ENCODE measurements at places on chromosomes 6 and 20.

- DNase-seq = peak; percentile 72
Observed at GRCh38 chr20:728256-728944, 39.9 kb downstream of the SLC52A3 start.

- DNase-seq = no peak
Observed at GRCh38 chr6:85585741-85586140, 7.9 kb downstream of the SNX14 start.

- no peak for DNase-seq
Observed at GRCh38 chr6:56890683-56891429, 64.1 kb upstream of the BEND6 start.

- DNase-seq = no peak
Observed at GRCh38 chr6:152824666-152825065, 74.1 kb downstream of the VIP start.

GRCh38 chr6:84651583-84651982 is 112.8 kb downstream of the TBX18 start:
- no peak for DNase-seq

GRCh38 chr6:15244620-15245360 is 1.1 kb upstream of the JARID2 start:
- DNase-seq = peak; percentile 41

GRCh38 chr6:11766589-11767450 is 11.8 kb downstream of the ADTRP start:
- DNase-seq = no peak

DNA sequence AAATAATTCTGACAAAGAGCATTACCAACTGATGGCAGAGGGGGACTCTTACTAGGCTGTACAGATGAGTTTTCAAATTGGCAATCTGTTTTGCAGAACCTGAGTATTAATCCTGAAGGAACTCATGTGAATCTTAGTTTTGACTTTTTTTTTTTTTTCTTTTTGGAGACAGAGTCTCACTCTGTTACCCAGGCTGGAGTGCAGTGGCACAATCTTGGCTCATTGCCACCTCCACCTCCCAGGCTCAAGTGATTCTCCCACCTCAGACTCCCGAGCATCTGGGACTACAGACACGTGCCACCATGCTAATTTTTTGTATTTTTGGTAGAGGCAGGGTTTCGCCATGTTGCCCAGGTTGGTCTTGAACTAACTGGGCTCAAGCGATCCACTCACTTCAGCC is 49.3 kb downstream of the KCTD20 start:
- no peak for DNase-seq

GRCh38 chr6:154594496-154595198 is 84.2 kb upstream of the CNKSR3 start:
- DNase-seq = no peak

DNA sequence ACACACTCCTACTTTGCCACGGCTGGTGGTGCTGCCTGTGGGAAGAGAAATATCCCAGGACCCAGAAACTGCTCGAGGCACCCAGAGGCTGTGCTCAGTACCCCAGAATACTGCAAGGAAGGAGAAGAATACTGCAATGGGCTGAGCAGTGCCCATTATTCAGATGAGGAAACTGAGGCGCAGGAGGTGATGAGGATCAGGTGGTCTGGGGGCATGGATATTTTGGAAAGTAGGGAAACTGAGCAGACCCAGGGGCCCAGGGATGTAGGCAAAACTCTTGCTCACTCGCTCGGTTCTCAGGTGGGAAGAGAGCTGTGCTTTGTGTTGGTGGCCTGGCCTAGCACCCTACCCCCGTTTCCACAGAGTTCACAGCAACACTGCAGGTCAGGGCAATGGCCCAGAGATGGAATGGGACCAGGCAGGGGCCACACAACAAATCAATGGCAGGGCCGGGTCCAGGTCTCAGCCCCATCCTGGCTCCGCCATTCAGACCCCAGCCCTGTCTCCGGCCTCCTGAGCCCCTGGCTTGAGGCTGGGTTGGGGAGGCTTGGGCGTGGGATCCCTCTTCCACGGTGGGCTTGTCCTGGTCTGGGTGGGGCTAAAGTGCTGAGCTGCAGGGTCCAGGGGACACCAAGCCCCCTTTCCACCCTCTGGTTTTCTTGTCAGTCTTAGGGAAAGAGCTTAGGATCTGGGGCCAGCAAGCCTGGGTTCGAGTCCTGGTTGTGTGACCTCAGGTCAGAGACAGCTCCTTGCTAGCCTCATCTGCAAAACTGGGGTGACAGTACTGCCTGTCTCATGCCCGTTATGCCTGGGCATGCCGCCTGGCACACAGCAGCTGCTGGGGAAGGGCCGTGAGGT is 33.9 kb downstream of the SUN5 start:
- DNase-seq = no peak
